ENCODE measurements at places on chromosomes 2 and 18.

DNA sequence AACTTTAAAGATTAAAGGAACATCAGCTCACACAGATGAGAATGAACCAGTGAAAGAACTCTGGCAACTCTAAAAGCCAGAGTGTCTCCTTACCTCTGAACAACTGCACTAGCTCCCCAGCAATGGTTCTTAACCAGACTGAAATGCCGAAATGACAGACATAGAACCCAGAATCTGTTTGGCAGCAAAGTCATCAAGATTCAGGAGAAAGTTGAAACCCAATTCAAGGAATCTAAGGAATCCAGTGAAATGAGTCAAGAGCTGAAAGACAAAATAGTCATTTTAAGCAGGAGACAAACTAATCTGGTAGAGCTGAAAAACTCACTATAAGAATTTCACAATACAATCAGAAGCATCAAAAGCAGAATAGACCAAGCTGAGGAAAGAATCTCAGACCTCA is 72.0 kb downstream of the STRADB start:
- no peak for DNase-seq

DNA sequence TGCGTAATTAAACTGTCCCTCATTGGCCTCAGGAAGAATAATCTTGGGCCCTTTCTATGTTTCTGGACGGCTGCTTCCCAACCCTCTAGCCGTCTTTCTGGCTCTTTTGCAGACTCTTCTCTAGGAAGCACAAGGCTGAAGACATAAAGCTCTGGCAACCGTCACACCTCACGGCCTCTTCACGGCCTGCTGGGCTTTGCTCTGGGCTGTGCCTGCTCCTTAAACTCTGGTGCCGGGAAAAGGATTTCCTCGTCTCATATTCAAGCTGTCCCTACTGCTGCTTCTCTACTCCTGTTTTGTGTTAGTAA is 36.0 kb upstream of the WIPF1 start:
- DNase-seq: no peak

DNA sequence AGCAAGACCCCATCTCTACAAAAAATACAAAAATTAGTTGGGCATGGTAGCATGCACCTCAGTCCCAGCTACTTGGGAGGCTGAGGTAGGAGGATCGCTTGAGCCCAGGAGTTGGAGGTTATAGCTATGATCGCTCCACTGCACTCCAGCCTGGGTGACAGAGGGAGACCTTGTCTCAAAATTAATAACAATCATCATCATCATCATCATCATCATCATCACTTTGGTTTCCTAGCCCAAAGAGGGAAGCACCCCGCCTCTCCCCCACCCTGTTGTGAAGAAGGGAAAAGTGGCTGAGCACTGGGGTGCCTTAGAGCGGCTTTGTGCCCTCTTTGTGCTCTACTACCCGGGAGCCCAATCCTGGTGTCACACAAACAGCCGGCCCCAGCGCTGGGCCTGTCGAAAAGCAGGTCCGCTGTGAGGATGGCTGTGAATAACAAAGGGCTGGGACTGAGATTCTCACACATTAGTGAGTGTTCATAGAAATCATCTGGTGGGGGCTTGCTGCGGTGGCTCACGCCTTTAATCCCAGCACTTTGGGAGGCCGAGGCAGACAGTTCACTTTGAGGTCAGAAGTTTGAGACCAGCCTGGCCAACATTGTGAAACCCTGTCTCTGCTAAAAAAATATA is 42.6 kb upstream of the ASXL2 start:
- DNase-seq: no peak

- DNase-seq: no peak
These were observed 64.5 kb upstream of the RPE start for GRCh38 chr2:209937893-209938292.

DNA sequence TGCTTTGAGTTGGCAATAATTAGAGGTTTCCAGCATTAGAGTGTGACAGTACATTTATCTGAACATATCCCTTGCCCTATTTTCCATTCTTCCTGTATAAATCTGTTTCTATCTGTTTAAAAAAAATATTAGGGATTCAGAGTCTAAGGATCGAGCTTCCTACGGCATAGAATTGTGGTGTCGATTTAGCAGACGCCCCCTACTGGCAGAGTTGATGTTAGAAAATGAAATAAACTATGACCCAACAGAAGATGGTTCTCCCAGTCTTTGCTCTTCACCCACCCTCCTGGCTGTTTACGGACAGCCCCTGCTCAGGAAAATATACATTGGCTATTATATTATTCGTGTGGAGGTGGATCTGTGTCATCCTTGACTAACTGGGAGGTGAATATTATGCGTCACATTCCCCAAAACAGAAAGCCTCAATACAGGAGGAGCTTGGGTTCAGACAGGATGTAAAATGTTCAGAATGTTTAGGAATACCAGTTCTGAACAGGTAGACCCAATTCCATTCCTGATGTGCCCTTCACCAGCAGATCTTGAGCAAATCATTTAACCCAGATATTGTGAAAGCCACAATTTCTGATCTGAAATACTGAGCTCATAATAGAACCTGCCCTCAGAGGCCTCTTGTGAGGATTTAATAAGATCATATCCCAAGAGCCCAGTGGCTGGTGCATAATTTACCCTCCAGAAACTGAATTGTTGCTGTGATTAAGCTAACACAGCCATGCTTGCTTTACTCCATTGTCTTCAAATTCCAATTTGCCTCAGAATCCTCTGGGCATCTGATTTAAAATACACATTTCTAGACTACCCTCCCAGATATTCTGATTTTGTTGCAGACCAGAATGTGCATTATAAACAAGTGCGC is 10.8 kb upstream of the ERMN start:
- peak; percentile 7 for DNase-seq

- no peak for DNase-seq
These were observed 145.0 kb upstream of the SPATS2L start for GRCh38 chr2:200161458-200161857.

DNA sequence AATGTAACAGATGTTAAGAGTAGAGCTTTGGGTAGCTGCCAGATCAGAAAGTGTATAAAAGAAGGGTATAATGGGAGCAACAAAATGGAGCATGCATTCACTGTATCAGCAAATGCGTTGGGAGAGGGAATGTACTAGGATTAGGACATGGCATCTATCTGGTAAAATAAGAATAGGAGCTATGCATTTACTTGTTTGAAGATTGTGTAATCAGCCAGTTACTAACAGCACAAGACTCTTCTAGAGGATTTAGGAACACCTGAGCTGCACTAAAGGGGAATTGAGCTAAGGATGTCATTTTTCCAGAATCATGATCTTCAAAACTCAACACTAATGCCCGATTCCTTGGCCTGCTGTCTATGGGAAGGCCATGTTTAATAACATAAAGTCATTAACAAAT is 394.2 kb upstream of the TNP1 start:
- no peak for DNase-seq

GRCh38 chr2:56009758-56010458 is 86.3 kb upstream of the EFEMP1 start:
- DNase-seq: no peak

DNA sequence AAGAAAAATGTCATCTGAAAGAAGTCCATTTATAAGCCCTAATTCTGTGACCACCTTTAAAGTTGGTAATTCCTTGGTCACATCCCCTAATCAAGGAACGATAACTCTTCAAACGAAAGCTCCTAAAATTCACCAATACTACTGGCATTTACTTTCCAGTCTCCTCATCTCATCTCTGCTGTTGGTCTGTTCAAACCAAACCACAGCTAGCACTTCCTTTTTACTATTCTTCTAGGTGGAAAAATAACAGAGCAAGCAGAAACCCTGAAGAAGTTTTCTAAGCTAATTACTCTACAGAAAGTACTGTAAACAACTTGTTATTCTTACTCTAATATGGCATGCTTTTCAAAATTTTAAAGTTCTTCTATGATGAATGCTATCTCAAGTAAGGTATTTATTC is 21.6 kb downstream of the TIA1 start:
- no peak for DNase-seq

GRCh38 chr2:156157670-156158069 is 174.9 kb downstream of the NR4A2 start:
- DNase-seq: no peak

DNA sequence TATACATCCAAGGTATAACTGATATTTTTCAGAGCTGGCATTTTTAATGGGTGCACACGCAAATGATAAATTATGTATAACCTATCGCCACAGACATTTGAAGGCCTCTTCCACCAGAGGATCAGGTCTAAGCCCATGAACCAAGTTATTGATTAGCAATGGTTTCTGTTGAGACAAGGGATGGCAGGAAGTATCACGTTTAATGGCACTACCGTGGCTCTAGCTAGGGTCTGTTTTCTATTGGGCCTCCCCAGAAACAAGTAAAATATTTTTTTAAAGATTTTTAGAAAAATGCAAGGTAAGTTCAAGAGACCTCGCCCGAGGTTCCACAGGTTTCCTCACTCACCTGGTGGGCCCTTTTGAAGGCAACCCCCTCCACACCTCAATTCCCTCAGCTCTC is 667 bp downstream of the GFPT1 start:
- no peak for DNase-seq

DNA sequence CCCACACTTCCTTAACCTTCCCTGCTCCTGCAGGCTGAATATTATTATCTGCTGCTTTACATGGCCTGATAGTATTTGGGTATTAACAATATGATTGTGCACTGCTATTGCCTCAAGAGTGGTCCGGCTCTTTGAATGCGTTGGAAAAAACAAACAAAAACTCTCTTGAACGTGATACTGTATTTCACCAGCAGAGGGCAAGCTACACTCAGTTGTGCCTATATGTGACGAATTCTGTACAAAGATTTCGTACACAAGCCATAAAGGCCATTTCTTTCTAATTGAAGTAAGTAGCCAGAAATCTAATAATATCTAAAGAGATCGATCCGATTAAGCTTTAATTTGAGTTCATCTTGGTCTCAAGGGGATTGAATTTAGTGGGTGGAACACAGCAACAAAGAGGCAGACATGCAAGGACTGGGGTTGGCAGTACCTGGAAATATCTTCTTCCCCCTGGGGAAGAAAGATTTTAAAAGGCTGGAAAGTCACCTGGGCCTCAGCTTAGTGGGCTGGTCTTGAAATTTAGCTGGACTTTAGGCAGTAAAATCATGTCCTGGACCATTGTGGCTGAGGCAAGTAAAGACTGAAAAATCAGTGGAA is 49.3 kb upstream of the RAB6D start:
- no peak for DNase-seq

DNA sequence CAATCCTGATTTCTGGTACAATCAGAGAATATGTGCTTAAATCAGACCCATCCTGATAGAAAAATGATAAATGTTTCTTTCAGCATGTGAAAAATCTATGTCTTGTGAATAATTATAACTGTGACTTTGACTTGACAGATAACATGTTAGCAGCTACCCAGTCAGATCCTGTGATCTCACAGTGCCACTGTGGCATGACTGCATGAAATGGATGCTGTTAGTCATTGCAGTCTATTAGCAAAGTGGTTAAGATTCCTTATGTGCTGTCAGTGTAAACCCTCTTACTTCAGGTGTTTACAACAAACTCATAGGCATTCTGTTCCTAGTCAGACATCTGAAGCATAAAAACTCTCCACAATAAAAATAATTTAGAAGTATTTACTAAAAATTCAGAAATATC is 244.6 kb upstream of the RND3 start:
- no peak for DNase-seq

DNA sequence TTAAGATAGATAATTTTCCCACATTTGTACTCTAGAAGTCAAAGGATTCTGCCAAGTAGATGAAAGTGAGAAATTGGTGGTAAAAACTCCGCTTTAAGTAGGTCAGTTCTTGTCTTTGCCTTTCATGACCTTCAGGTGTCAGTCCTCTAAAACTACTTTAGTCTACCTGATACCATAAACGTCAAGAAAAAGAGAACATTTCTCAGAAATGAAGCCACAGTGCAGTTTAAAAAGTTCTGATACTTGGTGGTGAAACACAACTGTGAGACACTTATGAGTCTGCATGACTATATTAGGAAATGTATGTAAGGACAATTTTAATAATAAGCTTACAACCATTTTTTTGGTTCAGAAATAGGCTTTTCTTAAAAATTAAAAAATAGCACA is 583.3 kb downstream of the SATB2 start:
- no peak for DNase-seq

DNA sequence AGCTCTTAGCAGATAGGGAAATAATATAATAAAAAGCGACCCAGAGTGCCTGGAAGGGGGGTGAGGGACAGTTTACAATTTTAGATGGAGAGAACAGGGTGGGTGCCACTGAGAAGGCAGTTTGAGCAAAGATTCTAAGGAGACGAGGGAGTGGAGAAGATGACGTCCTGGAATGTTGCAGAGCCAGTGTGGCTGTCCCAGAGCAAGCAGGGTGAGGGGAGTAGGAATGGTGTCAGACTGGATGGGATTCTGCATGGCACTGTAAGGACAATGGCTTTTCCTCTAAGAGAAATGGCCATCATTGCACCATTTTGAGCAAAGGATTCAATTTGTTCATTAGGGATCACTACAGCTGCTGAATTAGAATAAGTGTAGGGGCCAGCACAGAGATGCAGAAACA is 73.1 kb downstream of the FAM124B start:
- DNase-seq: no peak

DNA sequence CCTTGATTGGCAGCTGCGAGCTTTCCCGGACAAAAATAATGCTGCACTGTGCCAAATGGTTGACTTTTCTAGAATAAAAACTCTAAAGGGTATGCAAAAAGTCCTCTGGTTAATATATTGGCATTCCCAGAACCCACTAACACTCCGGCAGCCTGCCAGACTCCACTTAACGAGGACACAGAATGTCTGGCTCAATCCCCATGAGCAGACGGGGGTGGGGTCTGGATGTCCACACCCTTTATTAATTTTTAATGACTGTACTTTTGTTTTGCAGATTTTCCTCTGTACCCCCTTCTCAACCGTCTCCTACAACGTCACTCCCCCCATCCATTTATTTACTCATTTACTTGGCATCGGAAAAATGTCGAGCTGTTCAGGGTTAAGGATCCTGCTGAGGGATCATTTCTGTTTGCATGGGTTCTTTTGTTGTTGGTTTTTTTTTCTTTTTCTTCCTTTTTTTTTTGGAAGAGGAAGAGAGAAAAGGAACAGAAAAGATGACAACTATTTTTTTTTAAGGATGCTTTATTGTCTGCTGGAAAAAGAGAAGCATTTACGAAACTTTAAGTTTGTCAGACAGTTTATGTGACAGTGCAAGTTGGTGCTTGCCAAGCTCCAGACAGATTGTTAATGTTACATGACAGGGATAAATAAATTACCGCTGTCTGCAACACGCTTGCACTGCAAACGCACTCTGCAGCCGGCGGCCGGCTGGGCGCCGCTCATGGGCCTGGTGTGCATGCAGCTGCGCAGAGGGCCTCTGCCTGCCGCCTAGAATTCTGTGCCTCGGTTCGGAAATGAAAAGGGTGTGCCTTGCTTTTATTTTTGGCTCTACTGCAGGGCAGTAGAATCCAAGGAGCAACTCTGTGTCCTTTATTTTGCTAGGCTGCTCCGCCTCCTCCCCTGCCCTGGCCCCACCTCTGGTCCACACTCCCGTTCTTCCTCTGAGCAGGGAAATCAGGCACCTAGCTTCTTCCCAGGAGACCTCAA is 3.6 kb downstream of the LDLRAD4 start:
- DNase-seq: no peak

Data from SIG-M5 (cell line).